ENCODE measurements at places on chromosomes 4 and X.

DNA sequence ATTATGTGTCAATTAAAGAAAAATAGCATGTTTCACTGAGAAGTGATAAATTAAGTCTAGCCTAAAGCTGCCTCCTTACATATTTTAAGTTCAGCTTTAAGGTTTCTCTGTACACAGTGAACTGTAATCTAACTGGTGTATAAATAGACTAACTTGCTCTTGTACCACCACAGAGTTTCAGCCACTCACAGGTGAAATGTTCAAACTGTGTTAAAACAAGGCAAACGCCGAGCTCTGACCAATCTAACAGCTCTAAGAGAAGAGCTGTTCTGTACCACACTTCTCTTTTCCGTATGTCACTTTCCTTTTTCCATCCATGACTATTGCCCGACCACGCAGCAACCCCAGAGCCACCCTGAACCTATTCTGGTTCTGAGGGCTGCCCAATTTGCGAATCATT lies 64.5 kb downstream of the DCHS2 start:
- DNase-seq = no peak

- no peak for DNase-seq
Measured at GRCh38 chr4:86242677-86243076, 117.2 kb downstream of the MAPK10 start.

- no peak for DNase-seq
Measured at GRCh38 chr4:168565130-168565529, 68.3 kb downstream of the PALLD start.

GRCh38 chrX:75642811-75643361 lies 120.0 kb upstream of the ZDHHC15 start:
- no peak for DNase-seq

DNA sequence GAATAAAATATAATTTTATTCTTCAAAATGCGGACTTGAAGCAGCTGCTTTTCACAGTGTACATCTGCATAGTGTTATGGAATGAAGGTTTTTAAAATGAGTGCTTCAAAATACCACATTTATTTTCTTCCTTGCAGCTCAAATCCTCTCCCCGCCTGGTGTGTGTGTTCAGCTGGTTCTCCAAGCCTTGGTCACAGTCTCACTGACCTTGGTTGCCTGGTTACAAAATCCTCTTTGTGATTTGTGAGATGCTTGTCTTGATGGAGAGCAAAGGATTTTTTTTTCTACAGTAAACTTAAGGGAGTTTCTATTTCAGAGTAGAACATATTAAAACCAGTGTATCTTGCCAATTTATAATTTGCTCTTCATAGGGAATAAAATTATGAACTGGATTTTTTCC lies 139.2 kb downstream of the PCDH18 start:
- DNase-seq = peak; percentile 50

DNA sequence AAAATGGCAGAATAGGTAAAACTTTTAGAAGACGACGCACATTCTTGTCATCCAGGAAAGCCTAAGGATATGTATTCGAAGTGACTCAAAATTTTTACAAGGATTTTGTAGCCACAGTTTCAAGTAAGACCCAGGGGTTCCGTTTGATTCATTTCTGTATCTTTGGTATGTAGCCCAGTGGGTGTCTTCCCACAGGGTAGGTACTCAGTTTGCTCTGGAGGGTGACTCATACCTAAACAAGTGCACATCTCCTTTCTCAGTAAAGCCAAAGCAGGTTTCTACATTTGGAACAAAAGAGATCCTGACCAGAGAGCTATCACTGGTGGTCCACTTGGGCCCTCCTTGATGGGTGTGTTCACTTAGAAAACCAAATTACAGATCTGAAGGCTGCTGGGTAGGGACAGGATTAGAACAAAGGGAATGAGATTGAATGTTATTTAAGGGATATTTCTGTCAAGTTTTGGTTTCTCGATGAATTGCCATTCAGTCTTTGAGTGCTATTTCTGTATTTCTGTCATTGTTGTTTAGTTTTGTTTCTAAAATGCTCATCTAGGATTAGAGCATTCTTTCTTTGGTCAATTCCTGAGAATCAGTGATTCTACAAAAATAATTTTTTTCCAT lies 56.1 kb downstream of the PLS3 start:
- DNase-seq = peak; percentile 50

DNA sequence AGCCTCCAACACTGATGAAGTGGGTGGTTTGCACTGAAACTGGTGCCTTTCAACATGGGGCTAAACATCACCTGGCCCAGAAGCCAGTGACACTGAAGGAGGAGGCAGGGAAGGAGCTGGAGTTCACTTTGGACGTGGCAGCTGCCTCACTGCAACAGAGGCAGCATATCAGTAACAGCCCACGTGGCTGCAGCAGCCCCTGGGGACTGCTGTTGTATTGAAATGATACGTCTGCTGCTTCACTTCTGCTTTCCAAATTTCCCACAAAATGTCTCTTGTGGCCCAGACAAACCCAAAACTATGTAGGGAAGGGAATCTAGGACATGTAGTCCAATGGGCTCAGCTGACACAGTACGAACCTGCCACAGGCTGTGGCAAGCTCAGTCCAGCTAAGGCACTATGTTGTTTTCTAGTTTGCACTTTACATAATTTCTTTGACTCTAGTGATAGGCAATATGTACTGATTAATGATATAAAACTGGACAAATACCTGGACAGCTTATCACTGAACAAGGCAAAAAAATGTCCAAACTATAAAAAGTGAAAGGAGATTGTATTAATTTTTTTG lies 84.7 kb upstream of the RAPGEF2 start:
- no peak for DNase-seq

DNA sequence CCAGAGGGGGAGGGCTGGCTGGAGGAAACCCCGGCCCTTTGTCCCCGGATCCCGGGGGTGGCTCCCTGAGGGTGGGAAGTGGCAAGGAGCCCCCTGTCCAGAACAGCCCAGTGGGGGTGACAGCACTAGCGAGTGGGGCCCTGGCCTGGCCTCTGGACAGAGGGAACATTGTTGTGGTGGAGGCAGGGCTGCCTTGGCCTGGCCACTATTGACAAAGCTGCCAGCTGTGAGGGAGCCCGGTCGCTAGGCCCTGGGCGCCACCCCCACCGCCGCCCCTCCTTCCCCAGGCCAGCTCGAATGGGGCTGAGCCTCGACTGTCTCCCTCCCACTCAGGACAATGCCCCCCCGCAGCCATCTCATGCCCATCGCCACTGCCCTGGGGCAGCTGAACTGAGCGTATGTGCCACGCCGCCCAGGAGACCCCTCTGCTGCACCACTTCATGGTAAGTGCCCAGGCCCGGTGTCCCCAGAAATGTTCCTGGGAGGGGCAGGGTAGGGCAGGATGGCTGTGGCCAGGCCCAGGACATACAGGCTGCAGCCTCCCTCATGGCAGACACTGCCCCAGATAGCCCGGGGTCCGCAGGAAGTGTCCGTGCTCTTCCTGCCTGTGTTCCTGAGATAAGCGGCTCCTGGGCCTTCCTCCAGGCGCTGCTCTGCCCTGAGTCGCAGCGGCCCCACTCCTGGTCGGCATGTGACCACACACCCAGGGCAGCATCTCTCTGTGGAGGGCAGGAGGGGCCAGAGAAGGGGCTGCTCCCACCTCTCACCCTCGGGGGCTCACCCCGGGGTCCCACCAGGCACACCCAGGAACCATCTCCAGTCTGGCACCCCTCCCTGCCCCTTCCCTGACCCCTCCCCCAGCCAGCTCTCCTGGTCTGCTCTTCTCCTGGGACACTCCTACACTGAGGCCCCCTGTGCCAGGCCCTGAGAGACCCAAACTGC lies 1.4 kb downstream of the PLXNB3 start:
- DNase-seq = no peak

DNA sequence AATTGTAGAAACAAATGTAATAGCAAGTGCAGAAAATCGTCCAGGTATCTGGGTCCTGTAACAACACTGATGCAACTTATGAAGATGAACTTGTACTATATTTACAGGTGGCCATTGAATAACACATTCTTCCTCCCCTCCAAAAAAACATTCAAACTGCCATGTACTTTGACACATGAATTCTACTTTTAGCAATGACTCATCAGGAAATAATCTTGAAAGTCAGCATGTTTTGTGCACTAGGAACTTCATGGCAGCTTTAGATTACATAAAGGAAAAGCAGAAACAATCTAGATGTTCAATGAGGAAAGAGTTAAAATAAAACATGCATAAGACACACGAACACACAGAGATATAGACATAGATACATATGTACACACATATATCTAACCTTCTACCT lies 2.5 kb downstream of the PABPC1L2A start:
- DNase-seq = no peak

DNA sequence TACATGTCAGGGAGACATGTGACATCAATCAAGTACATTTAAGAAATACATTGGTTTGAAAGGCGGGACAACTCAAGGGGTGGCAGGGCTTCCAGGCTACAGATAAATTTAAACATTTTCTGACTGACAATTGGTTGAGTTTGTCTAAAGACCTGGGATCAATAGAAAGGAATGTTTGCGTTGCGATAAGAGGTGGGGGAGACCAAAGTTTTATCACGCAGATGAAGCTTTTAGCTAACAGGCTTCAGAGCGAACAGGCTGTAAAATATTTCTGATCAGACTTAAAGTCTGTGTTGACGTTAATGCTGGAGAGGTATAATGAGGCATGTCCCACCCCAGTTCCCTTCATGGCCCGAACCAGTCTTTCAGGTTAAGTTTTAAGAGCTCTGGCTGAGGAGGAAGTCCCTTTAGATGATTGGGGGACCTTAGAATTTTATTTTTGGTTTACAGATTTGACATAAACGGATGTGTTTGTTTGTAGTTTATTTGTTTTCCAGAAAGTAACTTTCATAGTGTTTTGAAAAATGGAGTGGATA lies 346.7 kb upstream of the RASGEF1B start:
- no peak for DNase-seq

DNA sequence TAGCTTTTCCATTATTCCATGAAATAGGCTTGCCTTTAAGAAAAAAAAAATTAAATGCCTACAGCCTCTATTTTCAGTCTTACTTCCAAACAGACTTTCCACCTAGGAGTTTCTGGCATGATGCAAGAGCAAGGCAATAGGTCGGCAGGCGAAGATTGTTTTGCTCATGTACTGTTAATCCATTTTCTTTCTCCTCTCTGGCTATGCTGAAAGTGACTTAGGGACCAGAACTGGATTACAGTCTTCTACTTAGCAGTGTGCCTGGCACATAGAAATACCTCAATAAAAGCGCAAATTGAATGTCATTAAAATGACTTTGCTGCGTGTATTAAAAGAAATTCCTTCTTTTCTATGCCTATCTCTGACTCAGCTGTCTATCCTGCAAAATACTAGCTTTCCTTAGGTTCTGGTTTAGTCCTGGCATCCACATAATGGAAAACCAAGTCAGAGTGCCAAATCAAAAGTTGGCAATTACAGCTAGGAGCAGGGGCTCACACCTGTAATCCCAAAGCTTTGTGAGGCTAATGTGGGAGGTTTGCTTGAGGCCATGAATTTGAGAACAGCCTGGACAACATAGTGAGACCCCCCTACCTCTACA lies 51.9 kb downstream of the CC2D2A start:
- peak; percentile 21 for DNase-seq

DNA sequence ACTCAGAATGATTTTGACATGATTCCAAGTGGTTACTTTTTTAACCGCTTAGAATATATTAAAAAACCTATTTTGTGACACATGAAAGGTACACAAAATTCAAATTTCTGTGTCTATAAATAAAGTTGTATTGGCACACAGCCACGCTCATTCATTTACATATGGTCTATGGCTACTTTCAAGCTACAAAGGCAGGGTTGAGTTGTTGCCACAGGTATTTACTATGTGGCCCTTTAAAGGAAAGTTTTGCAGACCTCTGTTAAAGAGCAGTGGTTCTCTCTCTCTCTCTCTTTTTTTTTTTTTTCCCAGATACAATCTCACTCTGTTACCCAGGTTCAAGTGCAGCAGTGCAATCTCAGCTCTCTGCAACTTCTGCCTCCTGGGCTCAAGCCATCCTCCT lies 23.0 kb downstream of the GPM6B start:
- DNase-seq = no peak

DNA sequence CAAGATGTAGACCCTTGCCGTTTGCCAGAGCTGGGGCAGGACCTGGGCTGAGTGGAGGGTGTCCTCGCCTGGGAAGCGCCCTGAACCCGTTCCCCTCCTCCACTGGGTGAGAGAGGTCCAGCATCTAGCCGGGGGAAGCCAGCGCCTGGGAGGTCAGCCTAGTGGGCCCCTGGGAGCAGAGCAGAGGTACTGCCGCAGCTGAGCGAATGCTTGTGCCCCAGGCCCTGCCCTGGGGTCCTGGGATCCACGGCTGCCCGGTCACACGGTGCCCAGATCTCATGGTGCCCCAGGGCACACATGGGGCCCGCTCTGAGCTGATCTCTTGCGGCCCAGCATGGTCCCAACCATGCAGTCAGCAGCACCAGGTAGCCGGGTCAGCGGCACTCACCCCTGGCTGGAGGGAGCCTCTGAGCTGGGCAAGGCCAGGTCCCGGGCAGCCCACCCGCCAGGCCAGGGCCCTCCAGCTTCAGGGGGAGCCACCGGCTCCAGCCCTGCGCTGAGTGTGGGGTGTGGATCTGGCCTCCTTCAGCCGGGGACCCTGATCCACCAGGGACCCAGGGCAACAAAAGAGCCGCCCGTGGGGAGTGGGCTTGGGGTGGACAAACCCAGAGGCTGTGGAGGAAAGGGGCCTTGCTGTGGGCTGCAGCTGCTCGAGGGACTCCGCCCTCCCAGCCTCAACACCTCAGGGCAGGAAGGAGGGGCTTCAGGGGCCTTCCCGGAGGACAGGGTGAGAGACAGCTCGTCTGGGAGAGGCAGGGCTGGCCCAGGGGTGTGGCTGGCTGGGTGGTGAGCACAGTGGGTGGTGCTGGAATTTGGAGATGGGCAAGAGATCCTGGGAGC lies 4.1 kb upstream of the CPLX1 start:
- no peak for DNase-seq

GRCh38 chrX:11347300-11347699 lies 54.1 kb downstream of the AMELX start:
- no peak for DNase-seq

GRCh38 chrX:68433155-68433980 lies at the start of gene OPHN1:
Gene OPHN1 (minus strand): TSS chrX:68433495. CDS start chrX:68433020, 475 bp downstream.
- peak; percentile 73 for DNase-seq

DNA sequence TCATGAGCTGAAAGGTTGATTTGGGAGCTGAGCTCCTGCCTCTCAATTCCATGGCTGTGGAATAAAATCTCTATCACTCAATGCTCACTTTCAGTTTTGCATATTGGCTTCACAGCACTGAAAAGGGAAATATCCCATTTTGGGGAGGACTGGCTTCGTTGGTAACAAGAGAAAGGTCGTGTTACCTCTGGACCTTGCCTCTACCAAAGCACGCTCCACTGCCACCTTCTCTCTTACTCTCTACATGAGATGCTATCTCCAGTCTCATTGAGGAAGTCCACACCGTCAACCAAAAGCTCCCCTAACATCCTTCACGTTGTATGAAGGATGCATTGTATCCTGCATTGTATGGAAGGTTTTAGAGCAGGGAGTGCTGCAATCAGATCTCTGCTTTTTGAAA lies 195.0 kb upstream of the LDB2 start:
- DNase-seq = no peak

- no peak for DNase-seq
Measured at GRCh38 chrX:70878902-70879301, 29.6 kb downstream of the TEX11 start.

GRCh38 chr4:142324572-142324971 lies 521.5 kb downstream of the INPP4B start:
- no peak for DNase-seq

- DNase-seq = no peak
Measured at GRCh38 chrX:115503099-115503498, 57.9 kb upstream of the PLS3 start.

Measured in AG10803 (cell line).